Inflammatory macrophage treated with lipopolysaccharide for 1 hour (primary cell): ENCODE measurements at places on chromosomes 11 and 22.

DNA sequence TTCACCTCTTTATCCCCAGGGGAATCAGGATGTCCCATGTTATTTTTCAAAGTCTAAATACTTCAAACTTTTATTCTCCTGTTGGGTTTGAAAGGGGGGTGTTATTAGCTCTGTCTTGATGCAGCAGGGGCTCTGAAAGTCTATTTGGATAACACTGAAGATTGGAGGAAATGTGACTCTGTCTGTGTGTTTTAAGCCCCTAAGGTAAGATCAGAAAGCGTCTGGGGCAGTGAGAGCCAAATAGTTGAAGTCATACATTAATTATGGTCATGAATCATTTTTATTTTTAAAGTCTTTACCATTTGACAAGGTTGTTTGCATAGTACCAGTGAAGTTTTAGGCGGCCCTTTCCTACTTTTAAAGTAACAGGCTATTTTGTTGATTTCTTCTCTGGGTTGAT lies 139.0 kb downstream of the UVRAG start:
- no peak for DNase-seq

DNA sequence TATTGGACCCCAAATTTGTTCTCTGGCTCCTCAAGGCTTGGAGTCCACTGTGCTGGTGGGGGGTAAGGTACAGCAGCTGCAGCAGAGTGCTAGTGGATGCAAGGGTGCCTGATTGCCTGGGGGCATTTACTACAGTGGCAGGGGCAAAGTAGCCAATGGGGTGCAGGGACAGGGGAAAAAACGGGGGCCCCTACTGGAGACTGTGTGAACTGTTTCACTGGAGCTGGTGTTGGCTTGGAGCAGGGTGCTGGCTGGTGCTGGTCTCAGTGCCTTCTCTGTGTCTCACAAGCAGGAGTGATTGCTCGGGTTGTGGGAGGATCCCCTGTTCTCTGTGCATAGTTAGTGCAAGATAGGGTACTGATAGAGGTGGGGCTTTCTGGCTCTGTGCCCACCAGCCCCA lies 935.9 kb downstream of the JRKL start:
- DNase-seq, result no peak

GRCh38 chr11:66720223-66720898 lies 8.7 kb downstream of the SPTBN2 start:
- peak; percentile 43 for DNase-seq

DNA sequence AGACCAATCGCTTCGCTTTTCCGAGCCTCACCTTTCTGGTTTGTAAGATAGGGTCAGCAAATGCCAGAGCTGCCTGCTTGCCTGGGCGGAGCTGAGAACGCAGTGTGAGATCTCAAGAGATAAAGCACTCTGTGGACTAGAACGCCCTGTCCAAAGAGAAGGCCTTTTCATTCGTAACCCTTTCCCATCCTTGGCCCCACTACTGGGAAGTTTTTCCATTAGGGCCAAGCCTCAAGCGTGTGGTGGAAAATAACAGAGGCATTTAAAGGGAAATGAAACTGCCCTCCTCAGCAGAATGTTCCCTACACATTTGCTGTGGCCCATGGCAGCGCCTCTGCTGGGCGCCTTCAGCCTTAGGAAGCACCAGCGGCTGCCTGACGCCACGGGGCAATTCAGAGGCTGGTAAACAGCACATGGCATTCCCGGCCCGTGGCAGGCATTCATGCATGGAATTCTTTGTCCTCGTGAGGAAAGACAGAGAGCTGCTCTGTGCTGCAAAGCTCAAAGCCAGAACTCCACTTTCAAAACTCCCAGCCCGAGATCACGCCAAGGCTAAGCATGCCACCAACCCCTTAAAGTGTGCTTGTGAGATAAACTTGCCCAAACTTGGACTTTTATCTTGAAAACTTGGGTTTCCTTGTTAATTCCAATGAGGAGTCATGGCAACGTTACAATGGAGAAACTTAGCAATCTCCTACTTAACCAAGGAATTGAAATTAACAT lies 38.1 kb downstream of the AHNAK start:
- DNase-seq, result peak; percentile 85

GRCh38 chr11:68940651-68941323 lies 37.1 kb downstream of the IGHMBP2 start:
- DNase-seq, result no peak

DNA sequence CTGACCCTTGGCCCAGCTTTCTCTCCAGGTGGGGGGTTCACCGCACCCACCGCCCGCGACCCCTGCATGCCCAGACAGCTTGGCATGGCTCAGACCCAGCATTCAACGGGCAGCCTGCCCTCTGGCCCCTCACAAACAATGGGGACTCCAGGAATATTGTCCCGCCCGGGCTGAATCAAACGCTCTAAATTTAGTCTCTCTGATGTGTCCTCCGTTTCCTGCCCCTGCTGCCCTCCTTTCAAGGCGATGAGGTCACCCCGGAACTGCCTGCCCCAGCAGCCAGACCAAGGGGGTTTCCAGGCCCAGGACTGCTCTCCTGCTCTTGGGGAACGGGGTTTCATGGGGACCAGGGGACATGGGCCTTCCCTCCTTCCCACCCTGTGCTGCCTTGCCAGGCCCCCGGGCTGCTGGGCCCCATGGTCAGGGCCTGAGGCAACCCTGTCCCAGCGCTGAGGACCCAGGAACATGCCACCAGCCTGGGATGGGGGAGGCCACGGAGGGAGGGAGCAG lies 10.1 kb upstream of the PDGFB start:
- peak; percentile 85 for DNase-seq

- DNase-seq, result no peak
Measured at GRCh38 chr11:8930456-8931175, 2.1 kb downstream of the C11orf16 start.

GRCh38 chr11:46047520-46047919 lies 73.7 kb downstream of the PHF21A start:
- no peak for DNase-seq

GRCh38 chr11:5736396-5736795 lies at the start of gene OR56B1:
Gene OR56B1 (plus strand): TSS chr11:5736448. CDS start chr11:5736517, 69 bp downstream.
- DNase-seq, result no peak

DNA sequence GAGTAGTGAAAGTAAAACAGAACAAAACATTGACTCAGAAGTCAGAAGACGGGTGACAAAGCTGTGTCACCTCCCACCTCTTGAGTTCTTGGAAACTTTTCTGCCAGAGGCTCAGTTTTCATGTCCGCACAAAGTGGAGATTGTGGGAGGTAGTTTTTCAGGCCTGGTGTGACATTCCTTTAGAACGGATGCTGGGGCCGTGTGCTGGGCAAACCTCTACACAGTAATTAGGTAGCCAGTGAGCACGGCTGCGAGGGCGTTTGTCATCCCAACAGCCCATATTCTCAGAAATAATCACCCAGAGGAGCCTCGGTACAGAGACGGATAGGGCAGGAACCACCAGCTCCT lies 1054.4 kb downstream of the TBC1D22A start:
- DNase-seq, result no peak

DNA sequence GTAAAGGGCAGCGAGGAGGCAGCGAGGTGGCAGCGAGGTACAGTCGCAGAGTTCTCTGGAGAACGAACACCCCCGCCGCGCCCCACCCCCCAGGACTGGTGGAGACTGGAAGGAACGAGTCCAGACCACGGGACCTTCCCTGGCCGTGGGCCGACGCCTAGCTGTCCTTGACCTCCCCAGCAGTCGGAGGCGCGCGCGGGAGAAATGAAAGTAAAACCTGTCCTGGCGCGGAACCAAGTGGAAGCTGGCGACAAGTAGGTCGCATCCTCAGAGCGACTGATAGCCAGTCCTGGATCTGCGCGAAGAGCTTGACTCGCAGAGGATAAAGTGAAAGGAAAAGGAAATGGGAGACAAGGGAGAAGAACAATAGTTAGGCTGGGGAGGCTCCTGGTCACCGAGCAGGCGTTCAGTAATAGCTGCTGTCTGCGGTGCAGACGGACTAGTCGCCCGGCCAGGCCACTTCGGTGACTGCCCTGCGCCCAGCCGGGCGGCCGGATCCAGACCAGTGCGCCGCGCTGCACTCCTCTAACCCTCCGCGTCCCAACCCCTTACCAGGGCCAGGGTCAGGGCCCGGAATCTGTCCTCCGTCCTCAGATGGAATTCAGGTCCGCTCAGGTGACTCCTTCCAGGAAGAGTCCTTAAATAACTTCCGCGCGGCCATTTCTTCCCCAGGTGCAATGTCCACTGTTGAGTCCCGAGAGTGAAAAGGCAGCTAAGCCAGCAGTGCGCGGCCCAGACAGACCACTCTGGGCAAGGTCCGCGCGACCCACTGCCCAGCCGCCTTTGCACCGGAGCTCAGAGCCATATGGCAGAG lies 1.9 kb upstream of the ADM start:
- DNase-seq, result peak; percentile 91

GRCh38 chr11:69005183-69005630 lies 7.8 kb downstream of the MRGPRF start:
- no peak for DNase-seq

GRCh38 chr11:71116693-71117040 lies 135.7 kb downstream of the SHANK2 start:
- DNase-seq, result no peak

DNA sequence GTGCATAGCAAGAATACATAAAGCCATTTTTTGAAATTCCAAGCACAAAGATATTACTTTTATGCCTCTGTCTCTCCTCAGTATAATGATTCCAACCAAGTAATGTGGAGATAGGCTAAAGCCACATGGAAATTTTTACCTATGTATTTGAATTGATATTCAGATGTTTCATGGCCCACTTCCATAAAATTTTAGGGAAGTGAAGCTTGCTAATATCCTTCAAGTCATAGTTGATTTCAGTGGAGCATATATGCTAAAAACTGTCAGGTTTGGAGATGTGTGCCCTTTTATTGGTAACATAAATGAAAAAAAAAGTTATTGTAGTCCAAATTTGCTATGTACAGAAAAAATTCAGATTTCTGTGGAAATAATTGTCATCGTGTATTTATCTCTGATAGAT lies 12.3 kb downstream of the MS4A4E start:
- peak; percentile 15 for DNase-seq

- no peak for DNase-seq
Measured at GRCh38 chr11:63917692-63918506, 935 bp upstream of the RCOR2 start.

DNA sequence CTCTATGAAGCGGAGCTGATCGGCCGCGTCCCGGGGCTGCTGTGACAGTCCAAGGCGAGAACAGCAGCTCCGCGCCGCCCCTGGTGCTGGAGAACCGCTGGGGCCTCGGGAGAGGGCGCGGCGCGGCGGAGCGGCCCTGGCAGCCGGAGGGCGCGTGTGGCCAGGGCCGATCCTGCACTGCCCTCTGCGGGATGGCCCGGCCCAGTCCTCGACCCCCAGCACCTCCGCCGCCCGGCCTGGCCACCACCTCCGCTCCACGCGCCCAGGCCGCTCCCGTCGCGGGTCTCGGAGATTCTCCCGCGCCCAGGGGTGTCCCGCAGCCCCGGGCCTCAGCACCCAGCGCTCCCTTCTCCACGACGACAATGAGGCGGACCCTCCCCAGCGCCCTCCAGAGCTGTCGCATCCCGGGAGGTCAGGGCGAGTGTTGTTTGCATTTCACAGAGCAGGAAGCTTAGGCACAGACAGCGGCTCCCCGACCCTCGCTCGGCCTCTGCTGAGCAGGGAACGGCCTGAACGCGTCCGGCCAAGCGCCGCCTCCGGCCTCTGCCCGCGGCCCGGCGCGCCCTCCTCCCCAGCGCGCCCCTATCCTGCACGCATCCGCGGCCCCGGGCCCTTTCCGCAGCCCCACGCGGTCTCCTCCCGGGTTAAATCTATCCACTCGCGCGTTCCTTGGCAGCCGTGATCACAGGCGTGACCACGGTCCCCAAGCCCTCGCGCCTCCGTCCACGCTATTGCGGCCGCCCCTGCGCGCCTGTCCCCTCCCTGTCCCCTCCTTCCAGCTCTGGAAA lies 109.7 kb downstream of the WNT7B start:
- DNase-seq, result no peak

GRCh38 chr22:23061471-23062280 lies 8.6 kb upstream of the GNAZ start:
- DNase-seq, result no peak

DNA sequence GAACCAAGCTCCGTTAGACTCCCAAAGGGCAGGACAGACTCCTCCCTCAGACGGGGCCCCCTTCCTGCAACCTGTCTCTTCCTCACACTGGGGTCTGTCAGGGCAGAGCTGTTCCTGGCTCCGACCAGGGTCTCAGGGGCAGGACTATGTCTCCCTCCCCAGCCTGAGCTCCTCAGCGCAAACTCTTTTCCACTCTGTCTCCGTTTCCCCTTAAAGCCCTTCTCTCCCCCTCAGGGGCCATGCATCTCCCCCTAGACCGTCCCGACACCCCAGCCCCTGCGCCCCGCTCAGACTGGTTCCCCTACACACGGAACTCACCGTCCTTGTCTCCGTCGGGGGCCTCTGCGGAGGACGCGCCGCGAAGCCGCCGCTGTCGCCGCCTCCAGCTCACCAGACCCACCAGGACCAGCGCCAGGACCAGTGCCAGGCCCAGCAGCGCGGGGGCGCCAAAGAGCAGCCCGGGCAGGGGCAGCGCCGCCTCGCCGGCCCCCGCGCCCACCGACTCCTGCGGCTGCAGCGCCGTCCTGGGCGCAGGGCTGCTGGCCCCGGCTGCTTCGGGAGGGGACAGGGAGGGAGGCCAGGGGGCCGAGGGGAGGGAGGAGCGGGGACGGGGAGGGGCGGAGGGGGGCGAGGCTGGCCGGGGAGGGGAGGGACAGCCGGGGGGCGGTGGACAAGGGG lies 684 bp downstream of the TNFRSF13C start:
- DNase-seq, result peak; percentile 47

DNA sequence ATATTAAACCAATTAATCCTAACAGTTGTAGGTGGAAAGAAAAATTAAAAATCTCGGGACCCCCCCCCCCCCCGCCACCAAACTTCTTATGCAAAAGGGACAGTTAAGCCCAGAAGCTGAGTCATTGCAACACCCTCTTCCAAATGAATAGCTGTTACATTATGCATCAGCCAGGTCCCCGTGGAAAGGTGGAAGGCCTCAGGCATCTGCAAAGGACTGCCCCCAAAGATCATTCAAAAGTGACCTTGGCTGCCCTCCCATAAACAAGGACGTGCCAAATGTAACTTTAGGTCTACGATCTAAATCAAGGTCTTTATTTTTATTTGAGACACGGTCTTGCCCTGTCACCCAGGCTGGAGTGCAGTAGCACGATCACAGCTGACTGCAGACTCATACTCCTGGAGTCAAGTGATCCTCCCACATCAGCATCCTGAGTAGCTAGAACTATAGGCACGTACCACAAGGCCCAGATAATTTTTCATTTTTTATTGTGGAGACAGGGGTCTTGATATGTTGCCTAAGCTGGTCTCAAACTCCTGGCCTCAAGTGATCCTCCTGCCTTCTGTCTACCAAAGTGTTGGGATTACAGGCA lies 22.8 kb downstream of the SYN3 start:
- DNase-seq, result no peak

GRCh38 chr11:8581300-8581699 lies 12.7 kb downstream of the STK33 start:
- no peak for DNase-seq

GRCh38 chr22:19750507-19751490 lies 9.8 kb upstream of the TBX1 start:
- no peak for DNase-seq

- DNase-seq, result no peak
Measured at GRCh38 chr11:94201004-94201465, 72.4 kb downstream of the PANX1 start.

- no peak for DNase-seq
Measured at GRCh38 chr11:33021937-33022336, 6.3 kb downstream of the DEPDC7 start.
